Epithelial cell of esophagus (primary cell): ENCODE measurements at places on chromosomes 7 and 10.
A peak's percentile ranks its signal among the peaks of the same experiment; 100 is the strongest.

- DNase-seq: peak; percentile 49
Measured at GRCh38 chr10:87659571-87660483, at the start of gene PAPSS2. PAPSS2 (plus strand) TSS chr10:87659878; CDS start chr10:87659982, 104 bp downstream.

DNA sequence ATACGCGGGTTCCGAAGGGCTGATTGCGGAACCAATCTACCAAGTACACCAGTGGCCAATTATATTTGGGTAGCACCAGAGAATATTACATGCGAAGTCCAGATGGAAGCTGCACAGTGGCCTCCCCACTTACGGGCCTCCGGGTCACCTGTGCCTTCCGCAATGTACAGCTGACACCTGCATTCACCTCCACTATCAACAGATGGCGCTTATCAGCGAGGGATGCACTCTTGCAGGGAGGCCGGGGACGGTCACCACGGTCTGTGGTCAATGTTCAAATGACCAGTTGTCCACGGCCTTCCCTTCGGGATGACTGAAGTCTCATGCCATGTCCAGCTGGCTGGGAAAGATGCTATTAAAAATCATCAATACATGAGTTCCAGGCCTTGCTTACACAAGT, 47.6 kb downstream of the SLIT1 start:
- peak; percentile 4 for DNase-seq

DNA sequence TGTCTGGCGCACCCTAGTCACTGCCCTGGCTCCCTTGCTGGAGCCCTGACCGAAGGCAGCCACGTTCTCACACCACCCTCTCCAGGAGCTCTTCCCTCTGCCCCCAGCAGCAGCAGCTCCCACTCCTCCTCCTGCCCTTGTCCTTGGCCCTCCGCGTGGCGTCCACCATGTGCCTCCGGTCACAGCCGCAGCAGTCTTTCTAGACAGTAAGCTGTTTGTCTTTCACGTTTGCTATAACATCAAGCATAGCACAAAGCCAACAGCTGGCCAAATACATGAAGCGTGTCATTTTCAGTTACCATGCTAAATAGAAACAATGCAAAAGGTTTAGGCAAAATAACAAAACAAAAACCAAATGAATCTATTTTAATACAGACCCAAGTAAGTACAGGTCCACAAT, 3.3 kb downstream of the PITRM1 start:
- DNase-seq: no peak

DNA sequence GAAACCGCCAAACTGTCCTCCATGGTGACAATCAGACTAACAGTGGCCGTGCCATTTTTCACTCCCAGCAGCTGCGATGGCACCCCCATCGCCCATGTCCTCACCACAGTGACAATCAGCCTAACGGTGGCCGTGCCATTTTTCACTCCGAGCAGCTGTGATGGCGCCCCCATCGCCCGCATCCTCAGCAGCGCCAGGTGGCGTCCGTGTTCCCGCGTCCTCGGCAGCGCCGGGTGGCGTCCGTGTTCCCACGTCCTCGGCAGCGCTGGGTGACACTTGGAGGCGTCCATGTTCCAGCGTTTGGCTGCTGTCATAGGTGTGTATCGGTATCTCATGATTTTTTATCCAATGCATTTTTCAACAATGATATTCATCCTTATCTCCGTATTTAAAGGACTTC, 267.3 kb downstream of the PTPRN2 start:
- no peak for DNase-seq

GRCh38 chr7:143460271-143460979, 17.2 kb downstream of the TAS2R60 start:
- DNase-seq: no peak

DNA sequence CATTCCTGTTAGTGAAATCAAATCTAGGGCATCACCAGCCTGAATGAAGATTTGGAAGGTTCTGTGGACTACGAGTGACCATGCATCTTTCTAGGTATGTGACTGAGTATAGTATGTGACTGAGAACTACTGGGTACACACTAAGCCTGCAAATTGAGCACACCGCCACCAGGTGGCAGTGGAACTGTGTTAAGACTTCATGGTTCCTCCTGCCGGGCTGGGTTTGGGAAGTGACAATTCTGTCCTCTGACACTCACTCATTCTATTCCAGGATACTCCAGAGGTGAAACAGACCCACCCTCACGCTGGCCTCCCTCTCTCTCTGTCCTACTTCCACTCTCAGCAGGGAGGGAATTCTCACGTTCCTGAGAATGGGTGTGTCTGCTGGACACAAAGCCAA, 84.0 kb upstream of the TMEM248 start:
- peak; percentile 42 for DNase-seq

DNA sequence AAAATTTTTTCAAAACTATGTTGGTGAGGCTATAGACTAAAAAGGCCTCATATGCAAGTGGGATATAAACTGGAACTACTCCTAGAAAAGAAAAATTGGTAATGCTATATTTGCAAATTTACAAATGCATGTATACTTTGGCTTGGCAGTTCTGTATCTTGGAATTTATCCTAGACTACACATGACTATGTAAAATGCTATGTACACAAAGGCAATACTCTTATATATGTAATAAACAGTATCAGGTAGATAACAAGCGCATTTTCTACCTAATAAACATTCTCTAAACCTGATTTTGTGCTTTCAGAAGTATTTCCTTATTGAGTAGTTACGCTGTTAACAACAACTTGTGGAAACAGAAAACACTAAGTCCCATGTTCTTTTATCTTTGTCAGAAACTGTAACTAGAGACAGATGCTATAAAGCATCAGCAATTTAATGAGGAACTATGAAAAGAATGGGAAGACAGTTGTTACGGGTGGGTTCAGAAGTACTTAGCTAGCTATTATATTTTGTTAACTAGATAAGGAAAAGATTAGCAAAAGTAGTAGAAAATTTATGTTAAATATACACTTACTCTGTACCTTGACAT, 107.8 kb downstream of the ARHGAP12 start:
- DNase-seq: no peak

- no peak for DNase-seq
Measured at GRCh38 chr7:31284106-31284505, 56.4 kb downstream of the NEUROD6 start.

DNA sequence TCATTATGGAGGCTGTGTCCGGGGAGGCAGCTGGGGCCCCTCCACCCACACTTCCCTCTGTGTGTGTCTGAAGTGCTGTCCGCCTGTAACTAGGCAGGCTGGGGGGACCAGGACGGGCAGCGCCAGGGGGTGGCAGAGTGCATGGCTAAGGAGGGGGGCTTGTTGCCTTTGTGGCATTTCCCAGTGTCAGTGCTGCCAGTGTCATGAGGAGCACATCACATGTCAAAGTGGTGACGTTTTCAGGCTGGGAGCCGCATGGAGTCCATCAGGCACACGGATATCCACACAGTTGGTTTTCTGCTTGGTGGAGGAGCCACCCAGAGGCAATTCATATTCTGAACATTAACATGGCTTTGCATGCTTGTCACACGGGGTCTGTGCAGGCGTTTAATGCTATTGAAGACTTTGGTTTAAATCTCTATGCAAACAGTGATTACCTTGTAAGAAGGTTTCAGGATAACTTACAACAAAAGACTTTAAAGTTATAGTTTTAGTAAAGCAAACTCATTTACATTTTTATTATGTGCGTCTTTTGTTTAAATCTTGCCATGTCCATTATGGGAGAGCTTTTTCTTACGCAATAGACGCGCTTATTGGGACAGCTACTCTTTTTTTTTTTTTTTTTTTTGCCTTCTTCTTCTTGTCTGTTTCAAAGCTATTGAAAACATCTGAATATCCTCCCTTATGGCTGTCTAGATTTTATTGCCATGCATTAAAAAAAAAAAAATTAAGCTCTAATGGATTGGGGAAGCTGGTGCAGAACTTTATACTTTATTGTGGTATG, 52.9 kb downstream of the C10orf67 start:
- no peak for DNase-seq
